Amniotic epithelial cell (primary cell): ENCODE measurements at places on chromosomes 3 and 15.
A peak's percentile ranks its signal among the peaks of the same experiment; 100 is the strongest.

DNA sequence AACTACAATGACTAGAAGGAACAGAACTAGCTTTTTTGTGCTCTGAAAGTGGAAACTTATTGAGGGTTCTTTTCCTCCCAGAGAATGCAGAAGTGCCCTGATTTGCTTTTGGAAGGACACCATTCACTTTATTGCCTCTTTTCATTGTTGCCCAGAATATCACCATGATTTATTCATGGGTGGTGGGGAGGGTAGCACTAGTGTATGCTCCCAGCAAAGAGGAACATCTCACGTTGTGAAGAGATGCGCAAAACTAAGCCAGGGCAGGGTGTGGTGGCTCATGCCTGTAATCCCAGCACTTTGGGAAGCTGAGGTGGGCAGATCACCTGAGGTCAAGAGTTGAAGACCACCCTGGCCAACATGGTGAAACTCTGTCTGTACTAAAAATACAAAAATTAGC, 31.4 kb downstream of the FLNB start:
- no peak for DNase-seq

- DNase-seq, result no peak
These were observed 68.7 kb upstream of the NMNAT3 start for GRCh38 chr3:139746481-139746880.

- no peak for DNase-seq
These were observed 75.2 kb downstream of the CGNL1 start for GRCh38 chr15:57451555-57451954.

DNA sequence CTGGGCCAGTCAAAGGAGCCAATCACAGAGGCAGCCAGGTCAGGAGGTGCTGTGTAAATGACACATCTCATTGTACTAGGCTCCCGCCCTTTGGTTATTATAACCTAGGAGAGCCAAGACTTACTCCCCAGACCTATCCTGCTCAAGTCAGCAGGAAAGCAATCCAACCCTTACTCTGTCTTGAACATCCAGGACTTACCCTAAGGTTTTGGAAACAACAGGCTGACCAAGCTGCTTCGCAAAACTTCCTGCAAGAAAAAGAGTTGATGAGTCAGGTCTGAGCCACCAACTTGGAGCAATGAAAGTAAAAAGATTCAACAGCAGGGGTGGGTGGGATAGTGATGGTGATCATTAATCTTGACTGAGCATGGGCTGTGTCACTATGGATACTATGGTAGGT, 144.4 kb downstream of the MYLK start:
- peak; percentile 69 for DNase-seq
